8988T (cell line): ENCODE measurements at places on chromosomes 2 and 18.

DNA sequence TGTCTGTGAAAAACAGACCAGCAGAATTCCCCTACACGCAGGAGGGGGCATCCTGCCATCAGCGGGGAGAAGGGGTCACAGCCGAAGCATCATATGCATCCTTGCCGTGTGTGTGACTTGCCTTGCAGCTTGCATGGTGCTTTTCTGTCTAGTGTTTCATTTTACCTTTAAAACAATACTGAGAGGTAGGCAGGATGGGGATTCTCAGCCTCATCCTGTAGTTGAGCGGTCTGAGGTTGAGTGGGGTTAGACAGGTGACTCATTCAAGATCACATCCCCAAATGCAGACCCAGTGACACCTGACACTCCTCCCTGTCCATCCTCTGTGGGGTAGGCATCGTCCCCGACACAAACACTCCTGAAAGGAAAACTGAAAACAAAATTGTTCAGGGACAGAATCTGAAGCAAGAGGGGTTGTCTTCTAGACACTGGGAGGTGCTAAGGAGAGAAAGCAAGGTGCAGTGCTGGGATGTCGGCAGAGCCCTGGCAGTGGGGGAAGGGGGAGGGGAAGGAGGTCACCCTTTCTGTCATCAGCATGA is 7.9 kb downstream of the ARL4C start:
- no peak for DNase-seq

- no peak for DNase-seq
Measured at GRCh38 chr2:111160758-111161157, 40.0 kb downstream of the BCL2L11 start.

- no peak for DNase-seq
Measured at GRCh38 chr2:11998626-11999378, 252.4 kb downstream of the LPIN1 start.

DNA sequence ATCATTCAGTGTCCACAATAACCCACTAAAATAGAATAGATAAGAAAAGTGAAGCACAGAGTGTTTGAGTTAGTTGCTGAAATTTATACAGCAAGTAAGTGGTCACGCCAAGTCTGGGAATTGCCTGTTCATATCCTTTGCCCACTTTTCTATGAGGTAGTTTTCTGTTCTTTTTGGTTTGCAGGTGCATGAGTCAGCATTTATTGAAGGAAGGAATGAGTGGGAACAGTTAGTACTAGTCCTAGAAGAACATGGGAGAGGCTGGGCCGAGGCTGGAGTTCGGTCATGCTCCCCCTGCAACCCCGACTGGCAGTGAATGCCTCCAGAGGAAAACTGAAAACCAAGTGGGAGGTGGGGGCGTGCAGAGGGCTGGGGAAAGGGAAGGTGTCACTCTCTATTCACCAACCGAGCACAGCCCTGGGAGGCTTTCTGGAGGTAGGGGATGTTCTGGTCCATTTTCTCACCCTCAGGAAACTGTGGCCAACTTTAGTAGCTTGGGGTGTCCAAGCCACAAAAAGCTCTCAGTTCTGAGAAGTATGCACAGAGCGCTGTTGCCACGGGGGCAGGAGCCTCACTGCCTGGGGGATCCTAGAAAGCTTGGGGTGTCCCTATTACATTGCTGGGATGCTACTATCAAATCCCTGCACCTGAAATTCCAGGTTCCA is 41.4 kb downstream of the FOSL2 start:
- no peak for DNase-seq

GRCh38 chr18:51852681-51853080 is 487.3 kb upstream of the DCC start:
- no peak for DNase-seq

DNA sequence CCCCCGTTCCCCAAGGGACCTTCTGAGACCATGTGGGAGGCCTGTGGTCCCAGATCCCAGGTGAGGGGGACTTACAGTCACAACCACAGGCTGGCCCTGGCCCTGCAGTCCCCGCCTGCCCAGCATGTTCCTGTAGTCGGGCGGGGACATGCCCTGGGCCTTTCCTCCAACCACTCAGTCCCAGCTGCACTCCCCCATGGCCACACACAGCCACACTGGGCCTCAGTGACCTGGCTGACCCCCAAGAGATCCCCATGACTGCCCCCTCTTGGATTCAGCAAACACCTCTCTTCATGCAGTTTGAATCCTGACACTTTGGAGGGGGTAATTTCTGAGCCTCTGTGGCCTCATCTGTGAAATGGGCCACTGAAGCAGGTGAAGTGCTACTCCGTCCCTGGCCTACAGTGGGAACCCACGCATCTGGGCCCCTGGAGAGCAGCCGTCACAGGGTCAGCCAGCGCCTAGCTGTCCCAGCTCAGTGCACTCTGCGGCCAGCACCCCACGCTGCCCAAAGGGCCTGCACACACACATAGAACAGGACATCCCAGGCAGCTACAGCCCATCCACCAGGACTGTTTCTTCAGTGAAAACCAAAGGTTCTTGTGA is 12.7 kb upstream of the ARHGEF4 start:
- no peak for DNase-seq

GRCh38 chr2:241061275-241061674 is 40.8 kb downstream of the MTERF4 start:
- no peak for DNase-seq

DNA sequence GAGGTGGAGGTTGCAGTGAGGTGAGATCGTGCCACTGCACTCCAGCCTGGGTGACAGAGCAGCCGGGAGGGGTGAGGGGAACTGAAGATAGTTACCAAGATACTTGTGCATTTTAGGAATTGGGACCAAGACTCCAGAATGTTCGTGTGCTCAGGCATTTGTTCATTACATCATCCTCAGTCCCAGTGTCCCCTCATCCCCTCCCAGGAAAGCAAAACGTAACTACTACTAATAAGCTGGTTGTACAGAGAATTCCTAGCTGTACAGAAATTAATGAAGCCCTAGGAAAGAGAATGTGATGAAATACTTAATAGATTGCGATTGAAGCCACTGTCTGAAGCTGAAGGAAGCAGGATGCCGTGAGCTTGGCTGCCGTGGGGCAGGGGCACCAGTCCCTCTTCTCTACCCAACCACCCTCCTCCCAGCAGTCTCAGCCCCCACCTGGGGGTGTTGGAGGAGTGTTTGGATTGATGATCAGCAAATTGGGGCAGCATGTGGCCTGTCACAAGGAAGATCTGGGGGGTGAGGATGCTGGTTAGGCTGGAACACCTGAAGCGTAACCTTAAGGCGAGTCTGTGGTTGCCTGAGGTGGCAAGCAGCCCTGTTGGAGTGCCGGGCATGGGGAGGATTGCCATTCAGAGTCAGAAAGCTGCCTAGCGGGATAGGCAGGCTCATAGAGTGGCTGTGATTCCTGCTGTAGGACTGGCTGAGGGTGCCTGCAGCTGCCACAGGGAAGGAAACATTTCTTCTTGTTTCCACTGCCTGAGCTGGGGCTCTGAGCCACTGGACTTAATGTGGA is 140.9 kb downstream of the SH3RF3 start:
- DNase-seq = no peak

- no peak for DNase-seq
Measured at GRCh38 chr2:66430505-66431273, 4.2 kb upstream of the MEIS1 start.

GRCh38 chr2:63424329-63425078 is 163.8 kb downstream of the WDPCP start:
- DNase-seq = peak; percentile 4

- DNase-seq = no peak
Measured at GRCh38 chr2:192444286-192444838, 249.6 kb upstream of the TMEFF2 start.

- no peak for DNase-seq
Measured at GRCh38 chr2:72602095-72602494, 223.7 kb downstream of the EXOC6B start.

GRCh38 chr18:62690236-62690815 is 25.0 kb upstream of the PHLPP1 start:
- no peak for DNase-seq

DNA sequence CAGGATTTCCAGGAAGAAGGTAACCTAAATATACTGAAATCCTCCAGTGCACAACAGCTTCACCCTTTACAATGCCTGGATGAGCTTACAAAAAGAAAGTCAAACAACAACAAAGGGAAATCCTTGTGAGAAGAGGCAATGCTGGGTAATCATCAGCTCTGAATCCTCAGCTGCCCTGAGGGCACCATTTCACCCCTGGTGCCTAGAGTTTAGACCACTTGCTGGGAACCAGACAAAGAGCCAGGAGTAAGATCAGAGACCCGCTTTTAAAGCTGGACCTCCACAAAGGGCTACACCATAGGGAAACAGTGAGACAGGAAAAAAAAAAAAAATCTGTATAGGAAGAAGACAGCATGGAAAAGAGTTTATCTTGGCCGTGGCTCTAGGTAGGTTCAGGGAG is 97.0 kb downstream of the FOXI3 start:
- DNase-seq = no peak

GRCh38 chr2:160835166-160835565 is 325.1 kb upstream of the TANK start:
- DNase-seq = no peak

- DNase-seq = no peak
Measured at GRCh38 chr2:182890305-182890704, 23.9 kb upstream of the FRZB start.

DNA sequence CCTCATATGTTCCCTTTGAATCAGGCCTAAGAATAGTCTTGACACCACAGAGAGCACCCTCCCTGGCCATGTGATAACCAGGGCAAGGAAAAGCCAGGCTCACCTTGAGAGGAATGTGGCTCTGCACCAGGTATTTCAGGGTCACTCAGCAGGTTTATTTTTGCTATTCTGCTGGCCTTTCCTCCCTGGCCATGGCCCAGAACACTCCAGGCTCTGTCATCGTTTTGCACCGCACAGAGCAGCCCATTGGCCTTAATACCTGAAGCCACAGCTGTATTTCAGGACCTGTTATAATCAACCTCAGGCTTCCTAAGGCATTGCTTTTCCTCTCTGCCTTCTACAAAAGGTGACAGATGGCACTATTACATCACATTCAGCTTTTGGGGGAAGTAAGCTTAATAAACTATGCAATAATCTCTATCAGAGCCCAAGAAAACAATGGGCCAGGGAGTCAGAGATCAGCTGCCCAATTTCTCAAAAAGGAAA is 668.3 kb downstream of the IRS1 start:
- no peak for DNase-seq

GRCh38 chr2:43032213-43033015 is 194.0 kb downstream of the ZFP36L2 start:
- no peak for DNase-seq

GRCh38 chr2:239991689-239992314 is 33.3 kb downstream of the NDUFA10 start:
- DNase-seq = no peak

DNA sequence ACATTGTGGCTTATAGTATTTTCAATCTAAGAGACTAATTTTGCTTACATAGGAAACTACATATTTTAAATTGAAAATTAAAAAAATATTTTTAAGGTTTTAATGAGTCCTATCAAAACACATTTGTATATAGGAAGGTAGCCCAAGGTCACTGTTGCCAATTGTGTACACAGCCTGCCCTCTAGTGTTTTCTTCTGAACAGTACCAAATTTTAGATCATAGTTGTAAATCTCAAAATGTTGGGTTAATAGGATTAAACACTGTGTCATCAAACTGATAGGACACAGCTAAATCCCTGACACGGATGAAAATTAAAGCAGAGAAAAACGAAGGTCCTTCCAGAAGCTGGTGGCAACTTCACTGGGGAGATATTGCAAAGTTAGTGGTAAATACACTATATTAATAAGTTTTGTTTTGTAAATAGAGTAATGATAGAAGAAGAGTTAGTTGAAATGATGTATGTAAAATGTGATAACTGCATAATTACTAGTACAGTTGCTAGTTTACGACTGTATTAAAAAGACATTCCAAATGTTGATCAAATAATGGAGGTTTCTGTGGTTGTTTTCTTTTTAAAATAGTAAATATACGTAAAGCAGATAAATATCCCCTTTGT is 19.7 kb downstream of the CLUL1 start:
- no peak for DNase-seq
